ENCODE measurements at places on chromosomes 7 and 10. TPM values are rescaled to one million over a fixed set of nuclear protein-coding genes. Genes with fewer than 3 reads are reported as not detected.

Gene TMEM72
- not detected for total RNA-seq

Gene AKR1C1
- 18.4 TPM for total RNA-seq

Gene TMEM26
- total RNA-seq: not detected

Gene HOXA5
- 22.0 TPM for total RNA-seq

Gene PKD2L1
- total RNA-seq: not detected

Gene ADAP1
- 44.5 TPM for total RNA-seq

Gene SRRM3
- 3.4 TPM for total RNA-seq

Gene FEZF1
- total RNA-seq: not detected

Gene RPA3
- total RNA-seq: 0.96 TPM

Gene PCBD1
- total RNA-seq: 45.8 TPM

Gene ZNF32
- total RNA-seq: 10.9 TPM

Measured in ascending aorta (tissue), 2 donors.